AG09309 (cell line): ENCODE measurements at places on chromosomes 12 and 14.

DNA sequence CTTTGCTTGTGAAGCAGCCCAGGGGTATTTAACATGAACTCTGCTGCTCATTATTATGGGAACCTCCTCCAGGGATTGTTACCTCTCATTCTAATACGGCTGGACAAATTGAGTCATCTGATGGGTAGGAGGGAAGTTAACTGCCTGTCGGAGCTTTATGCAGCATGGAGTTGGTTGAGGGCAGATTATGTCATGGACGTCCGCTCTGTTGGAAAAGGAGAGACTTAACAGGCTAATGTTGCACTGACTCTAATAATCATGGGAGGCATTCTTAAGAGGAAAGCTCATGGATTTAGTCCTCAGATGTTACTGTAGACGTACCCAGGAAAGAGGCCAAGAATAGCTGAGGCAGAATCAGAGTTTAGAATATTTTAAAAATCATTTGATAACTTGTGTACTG lies 9.9 kb downstream of the POP5 start:
- DNase-seq, result no peak

- DNase-seq, result no peak
These were observed 1069.0 kb downstream of the FSCB start for GRCh38 chr14:43438056-43438455.

DNA sequence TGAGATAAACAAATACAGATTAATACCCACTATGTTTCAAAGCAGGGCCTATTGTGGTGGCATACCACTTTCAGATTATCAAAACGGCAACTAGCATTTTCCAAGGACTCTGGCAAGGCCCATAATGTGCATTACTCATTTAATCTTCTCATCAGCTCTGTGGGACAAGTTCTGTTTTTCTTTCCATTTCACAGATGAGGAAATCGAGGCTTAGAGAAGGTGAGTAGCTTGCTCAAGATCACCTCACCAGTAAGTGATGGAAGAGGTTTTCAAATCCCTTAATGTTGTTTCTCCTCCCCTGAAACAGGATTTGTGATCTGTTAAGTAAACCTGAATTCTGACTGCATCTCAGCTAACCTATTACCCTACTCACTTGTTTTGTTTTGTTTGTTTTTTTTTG lies 3.9 kb upstream of the PYGL start:
- DNase-seq, result no peak

- DNase-seq, result no peak
These were observed 60.7 kb downstream of the SLC38A6 start for GRCh38 chr14:61041704-61042103.
